ENCODE measurements at places on chromosomes 16 and 17. TPM values are rescaled to one million over a fixed set of nuclear protein-coding genes. Genes with fewer than 3 reads are reported as not detected.

GRCh38 chr17:49564638-49565037 is 11.0 kb upstream of the NXPH3 start:
- no peak for DNase-seq

GRCh38 chr17:7745748-7746470 is 28.4 kb downstream of the DNAH2 start:
- no peak for DNase-seq

DNA sequence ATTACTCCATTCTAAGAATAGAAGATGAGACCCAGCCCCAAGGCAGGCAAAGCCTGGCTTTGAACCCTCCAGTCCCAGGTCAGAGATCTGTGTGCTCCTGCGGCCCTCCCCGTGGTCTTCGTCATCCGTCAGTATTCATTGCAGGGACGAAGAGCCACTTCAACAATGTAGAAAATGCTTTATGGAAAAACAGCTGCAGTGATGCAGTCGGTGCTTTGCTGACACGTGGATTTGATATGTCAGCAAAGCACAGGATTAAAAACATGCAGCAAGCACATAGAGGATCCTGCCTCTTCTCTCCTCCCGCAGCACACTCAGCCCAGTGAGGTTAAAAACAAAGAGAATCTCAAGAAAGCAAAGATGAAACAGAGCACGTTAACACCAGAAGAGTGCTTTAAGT is 117.1 kb upstream of the AXIN2 start:
- no peak for DNase-seq

GRCh38 chr17:4144422-4144747 is 1.4 kb downstream of the CYB5D2 start:
- DNase-seq, result no peak

DNA sequence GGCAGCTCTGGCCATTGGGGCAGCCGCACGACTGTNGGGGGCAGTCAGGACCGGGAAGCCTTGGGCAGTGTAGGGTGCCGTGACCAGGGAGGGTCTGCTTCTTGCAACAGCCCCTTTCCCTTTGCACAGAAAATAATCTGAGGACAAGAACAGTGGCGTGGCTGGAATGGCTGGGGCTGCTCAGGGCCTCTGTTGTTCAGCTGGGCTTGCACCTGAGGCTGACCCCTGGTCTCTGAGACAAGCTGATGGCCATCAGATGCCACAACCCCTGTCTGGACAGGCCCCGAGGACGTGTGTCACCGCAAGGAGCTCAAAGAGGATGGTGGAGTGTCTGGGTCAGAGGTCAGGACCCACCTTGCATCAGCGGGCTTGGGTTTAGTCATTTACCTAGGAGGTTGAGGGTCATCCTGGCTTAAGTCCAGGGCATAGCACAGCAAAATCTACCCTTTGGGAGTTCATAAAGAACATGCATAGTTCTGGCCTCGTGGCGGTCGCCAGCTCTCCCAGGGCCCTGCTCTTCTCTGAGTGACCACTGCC is 46.9 kb downstream of the METRNL start:
- DNase-seq, result no peak

GRCh38 chr17:2701996-2702741 is 9.4 kb downstream of the CLUH start:
- no peak for DNase-seq

DNA sequence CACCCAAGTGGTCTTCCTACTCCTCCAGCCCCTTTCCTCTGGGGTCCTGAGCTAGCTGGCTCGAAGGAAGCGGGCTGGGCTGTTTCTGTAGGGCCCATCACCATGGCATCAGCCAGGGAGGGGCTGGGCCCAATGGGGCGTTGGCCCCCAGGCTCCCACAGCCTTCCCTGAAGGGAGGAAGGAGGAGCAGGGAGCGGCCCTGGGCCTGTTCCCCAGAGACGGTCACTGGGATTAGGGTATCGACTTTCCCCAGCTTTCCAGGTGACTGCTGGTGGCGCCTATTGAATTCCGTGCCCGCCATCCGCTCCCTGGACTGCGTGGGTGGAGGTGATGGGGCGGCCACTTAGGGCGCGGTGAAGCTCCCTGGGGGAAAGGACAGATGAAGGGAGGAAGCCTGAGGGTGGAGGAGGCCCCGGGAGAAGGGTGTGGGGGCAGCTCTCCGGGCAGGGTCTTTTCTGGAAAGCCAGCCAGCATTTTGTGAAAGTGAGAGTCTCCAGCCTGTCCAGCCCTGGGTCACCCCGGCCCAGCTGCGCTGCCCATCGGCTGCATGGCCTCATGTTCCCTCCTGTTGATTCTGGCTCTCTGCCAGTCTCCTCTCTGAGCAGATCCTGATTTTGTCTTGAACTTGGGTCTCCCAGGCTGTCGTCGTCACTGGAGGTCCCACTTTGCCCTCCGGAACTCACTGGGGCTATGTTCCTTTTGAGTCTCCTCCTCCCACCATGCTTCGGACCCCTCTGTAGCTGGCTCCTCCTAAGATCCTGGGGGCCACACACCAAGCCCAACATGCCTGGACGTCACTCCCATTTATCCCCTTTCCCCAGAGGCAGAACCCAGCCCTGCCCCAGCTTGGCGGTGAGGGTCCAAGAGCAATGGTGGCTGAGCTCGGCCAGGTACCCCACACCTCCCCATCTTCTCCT is 9.8 kb downstream of the NHERF1 start:
- no peak for DNase-seq

DNA sequence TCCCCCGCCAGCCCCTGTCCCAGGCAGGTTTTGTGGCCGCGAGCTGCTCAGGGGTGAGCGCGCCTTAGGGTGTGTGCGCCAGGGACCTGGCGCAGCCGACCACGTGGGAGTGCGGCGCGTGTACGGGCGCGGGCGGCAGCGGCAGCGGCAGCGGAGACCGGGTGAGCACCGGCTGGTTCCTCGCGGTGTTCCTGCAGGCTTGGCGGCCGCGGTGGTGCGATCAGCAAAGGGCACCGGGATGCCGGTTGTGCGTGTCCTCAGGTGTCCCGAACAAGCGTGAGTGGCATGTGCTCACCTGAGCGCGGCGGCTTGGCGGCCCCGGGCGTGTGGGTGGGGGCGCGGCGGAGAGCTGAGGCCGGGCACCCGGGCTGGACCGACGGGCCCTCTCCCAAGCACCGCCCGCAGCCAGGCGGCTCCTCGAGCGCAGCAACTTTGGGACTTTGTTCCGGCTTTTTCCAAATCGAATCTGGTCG is 381 bp upstream of the HSD11B2 start:
- no peak for DNase-seq

DNA sequence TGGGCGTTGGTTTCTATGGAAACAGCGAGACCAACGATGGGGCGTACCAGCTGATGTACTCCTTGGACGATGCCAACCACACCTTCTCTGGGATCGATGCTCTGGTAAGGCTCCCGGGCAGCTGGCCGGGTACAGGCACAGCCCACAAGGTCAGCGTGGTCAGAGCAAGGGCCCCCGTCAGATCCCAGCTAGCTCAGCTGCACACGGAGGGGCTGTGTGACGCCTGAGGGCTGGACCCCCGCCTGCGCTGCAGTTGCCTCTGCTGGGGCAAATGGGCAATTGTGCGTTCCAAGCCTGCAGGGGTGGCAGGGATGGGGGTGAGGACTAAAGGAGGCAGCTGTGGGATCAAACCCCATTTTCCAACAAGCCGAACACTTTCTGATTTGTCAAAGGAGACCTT is 17.5 kb downstream of the TTYH2 start:
- DNase-seq, result no peak

- DNase-seq, result no peak
Observed at GRCh38 chr17:55416000-55416399, 5.6 kb downstream of the MMD start.

- no peak for DNase-seq
Observed at GRCh38 chr17:63365366-63366240, 80.5 kb downstream of the CYB561 start.

GRCh38 chr16:87754535-87754934 is 11.3 kb downstream of the KLHDC4 start:
- no peak for DNase-seq

- no peak for DNase-seq
Observed at GRCh38 chr16:9976601-9977000, 205.6 kb downstream of the GRIN2A start.

DNA sequence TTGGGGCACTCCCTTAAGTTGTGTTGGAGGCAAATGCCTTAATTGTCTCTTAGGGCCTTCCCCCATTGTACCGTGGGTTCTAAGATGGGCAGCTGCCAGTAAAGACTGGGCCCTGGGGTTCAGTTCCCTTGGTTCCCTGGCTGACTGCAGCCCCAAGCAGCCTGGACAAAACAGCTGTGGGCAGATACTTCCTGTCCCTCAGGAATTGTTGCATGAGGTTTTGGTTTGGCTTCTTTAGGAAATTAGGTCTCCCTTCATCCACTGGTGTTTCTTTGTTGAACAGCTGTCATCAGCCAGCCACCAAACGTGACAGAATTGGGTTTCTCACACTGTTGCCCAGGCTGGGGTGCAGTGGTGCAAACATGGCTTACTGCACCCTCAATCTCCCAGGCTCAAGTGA is 42.0 kb upstream of the ETV4 start:
- no peak for DNase-seq

- DNase-seq, result no peak
Observed at GRCh38 chr16:73996624-73997339, 299.8 kb upstream of the PSMD7 start.

The ZNF500 gene
- total RNA-seq, result 24.3 TPM

The PRSS27 gene
- 6.4 TPM for total RNA-seq

The KSR1 gene
- total RNA-seq, result 80.7 TPM

The GPR142 gene
- total RNA-seq, result 0.55 TPM
